NCI-H2081 treated with DMSO at 0.1 percent for 48 hours (cell line): ENCODE measurements at places on chromosomes 7 and 10.

DNA sequence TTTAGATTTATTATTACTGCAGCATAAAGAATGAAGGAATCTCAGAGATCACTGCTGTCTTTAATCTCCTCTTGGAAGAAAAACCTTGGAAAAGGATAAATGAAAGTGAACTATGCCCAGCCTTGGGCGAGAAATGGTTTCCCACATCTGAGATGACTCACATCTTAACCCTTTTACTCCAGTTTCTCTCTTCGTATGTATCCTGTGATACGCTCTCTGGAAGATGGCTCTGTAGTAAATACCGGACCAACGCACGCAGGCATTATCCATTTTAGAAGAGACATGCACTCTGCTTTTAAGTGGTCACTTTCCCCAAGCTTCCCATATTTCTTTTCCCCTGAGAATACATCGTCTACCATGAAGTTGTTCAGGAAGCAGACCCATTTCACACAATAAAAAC lies 207.3 kb upstream of the BMPER start:
- DNase-seq: no peak

GRCh38 chr7:75534727-75535307 lies 42.7 kb downstream of the SPDYE5 start:
- no peak for DNase-seq

DNA sequence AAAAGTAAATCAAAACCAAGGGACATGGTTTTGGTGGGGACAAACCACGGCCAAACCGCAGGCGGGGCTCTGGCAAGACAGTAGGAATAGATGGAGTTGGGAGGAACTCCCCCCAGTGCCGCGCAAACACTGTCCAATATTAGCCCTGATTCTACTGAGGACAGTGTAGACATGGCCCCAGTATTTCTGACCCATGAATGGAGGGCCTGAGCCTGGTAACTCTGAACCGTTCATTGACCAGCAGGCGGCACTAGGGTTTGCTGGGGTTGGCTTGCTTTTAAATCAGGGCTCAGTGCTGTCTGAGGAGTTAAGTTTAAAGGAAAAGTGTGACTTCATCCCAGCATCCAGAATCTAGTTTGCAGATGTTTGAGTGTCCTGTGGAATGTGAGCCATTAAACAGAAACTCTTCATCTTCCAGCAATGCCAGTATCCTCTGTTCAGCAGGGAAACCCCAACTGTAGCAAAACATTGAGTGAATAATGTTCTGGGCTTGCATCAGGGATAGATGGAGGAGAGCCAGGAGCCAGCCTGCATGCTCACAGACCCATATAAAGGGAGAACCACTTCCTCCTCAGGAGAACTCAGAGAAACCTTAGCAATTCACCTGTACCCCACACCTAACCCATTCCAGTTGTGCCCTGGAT lies 147.4 kb upstream of the PRSS58 start:
- DNase-seq: no peak

DNA sequence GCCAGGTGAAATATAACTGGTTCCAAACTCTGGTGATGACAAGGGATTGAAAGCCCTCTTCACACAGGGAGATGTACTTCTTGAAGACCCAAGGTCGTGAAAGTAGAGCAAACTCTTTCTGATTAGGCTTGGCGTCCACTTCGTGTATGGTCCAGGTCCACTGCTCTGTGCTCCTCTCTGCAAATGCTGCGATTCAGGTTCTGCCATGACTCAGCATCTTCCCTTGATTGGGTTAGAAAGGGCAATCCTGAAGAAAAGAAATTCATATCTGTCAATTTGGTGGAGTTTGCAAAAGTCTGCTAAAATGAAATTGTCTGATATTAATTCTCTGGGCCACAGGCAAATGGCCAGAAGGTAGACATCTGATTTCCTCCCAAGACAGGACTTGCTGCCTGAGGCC lies 431.4 kb downstream of the ACTR3B start:
- no peak for DNase-seq

DNA sequence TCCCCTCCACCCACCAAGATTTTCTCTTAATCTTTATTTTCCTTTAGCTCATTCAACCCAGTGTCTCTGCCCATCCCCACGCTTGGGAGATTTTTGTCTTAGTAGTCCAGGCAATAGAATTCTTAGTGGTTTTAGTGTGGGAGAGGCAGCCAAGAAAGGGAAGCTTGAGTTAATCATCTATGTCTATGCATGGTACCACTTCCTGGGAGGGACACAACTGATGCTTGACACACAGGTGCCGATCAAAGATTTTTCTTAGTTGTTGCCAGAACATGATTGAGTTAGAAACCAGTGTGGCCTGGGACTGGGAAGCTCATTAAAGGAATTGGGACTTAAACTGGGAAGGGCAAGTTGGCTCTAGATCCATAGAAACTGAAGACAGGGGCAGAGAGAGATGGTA lies 3.1 kb downstream of the STRA8 start:
- no peak for DNase-seq

GRCh38 chr7:157513682-157514081 lies 176.9 kb downstream of the DNAJB6 start:
- no peak for DNase-seq

- DNase-seq: no peak
Observed at GRCh38 chr7:152366662-152367061, 69.1 kb downstream of the KMT2C start.

DNA sequence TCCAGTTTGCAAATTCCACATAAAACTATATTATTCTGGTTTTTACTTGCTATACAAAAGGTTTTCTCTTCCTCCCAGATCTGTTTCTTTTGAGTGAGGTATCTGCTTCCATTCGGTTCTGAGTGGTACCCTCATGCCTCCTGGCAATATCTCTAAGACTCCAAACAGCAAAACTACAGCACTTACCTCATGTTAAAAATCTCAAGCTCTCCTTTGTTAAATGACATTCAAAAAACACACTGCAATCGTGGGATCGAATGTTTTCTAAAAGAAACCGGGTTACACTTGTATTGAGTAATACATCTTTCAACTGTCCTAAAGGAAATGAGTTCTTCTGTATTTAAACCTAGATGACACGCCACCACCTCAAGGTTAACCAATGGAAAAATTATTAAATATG lies 11.1 kb downstream of the YWHAG start:
- DNase-seq: no peak

DNA sequence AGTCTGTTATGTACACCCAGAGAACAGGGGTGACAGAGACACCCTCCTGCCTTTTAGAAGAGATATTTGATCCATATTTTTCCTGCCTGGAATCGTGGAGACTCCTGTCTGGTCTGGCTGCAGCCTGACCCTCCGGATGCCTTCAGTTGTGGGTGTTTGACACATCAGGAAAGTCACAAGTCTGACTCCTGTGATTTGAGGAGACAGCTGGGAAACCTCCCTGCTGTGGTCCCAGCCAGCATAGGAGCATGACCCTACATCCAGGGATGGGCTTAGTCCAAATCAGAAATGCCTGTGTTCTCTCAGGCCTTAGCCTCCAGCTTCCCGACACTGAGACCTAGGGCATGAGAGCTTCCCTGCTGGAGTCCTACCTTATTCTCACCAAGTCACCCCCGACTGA lies 43.4 kb downstream of the GOT1 start:
- no peak for DNase-seq

DNA sequence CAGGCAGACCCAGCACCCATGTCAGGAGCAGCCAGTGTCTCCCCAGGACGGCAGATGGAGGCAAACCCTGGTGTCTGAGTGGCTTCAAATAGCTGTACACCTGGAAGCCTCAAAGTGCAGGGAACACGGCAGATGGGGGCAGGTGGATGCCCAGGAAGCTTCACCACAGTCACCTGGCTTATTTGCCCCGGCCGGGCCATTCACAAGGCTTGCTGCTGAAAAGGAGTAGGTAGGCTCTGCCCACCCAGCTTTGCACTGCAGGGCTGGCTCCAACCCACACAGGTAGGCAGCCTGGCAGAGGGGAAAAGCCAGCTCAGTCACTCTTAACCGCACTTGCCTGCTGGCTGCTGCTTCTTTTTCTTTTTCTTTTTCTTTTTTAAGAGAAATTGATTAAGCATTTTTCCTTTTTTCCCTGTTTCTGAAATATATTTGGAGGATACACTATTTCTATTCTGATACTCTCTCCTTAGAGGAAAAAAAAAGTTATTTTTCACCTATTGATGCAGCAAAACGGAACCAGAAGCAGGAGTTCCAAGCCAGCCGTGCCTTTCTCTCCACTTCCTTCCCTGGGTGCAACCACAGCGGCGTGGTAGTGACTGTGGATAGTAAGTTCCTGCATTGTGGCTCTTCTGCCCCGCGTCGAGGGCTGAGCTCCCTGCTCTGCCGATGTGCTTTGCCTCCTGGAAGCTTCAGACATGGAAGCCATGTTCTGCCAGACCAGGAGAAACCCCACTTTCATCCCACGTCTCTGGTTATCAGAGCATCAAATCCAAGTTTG lies 118.3 kb downstream of the KLF6 start:
- DNase-seq: no peak

DNA sequence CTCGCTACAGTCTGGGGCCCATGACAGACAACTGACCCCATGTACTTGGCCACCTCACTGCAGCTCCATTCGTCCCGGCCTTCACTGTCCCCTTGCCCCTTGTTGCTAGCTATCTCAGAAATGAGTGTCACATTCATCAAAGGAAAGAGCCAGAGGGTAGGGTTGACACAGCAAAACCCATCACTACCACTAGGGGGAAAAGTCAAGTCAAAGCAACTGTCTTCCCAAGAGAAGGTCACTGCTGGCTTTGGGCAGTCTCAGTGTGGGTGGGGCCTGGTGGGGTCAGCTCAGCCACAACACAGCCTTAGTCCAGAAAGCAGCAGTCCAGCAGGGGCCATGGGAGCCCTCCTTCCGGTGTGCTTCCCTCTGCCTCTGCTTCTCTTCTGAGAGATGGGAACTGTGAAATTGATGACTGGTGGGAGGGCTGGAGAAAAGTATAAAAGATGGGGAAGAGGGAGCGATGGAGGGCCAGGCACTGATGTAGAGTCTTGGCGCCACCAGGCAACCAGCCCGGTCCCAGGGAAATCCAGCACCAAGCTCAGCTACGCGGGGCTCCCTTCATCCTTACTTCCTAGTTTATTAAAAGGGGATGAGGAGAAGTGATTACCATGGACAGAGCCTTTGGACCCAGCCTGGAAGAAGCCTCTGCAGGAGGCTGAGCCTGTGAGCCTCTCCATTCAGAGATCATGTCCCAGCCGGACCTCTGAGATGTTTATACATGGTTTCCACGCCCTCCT lies 58.0 kb downstream of the PLXNA4 start:
- no peak for DNase-seq

DNA sequence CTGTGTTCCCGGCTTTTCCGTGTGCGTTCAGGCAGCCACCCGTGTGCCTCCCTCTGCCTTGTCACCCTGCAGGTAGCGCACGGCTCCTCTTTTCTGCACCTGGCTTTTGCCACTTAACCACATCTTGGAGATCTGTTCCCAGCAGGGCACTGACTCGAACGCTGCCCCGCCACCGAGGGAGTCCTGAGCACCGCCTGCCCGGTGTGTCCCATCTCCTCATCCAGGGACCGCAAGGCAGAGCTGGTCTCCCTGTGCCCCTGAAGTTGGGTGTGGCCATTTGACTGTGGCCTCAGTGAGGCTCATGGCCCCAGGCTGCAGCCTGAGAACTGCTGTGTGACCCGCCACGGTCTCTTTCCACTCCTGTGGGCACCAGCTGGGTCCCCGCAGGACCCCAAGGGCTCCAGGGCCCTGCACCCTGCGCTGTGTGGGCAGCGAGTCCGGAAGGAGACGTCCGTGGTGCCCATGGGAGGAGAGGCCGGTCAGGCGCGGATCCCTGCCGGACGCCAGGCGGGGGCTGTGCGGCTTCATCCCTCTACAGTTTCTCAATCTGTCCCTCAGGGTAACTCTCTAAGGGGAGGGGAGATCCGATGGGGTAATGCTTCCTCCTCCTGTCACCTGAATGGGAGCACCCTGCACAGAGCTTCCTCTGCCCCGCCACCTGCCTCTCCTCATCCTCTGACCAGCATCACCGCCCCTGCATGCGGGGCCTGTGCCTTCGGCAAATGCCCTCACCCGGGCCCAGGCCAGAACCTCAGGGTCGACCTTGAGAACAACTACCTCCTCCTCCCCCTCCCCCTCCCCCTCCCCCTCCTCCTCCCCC lies 1.8 kb upstream of the INTS1 start:
- DNase-seq: no peak

DNA sequence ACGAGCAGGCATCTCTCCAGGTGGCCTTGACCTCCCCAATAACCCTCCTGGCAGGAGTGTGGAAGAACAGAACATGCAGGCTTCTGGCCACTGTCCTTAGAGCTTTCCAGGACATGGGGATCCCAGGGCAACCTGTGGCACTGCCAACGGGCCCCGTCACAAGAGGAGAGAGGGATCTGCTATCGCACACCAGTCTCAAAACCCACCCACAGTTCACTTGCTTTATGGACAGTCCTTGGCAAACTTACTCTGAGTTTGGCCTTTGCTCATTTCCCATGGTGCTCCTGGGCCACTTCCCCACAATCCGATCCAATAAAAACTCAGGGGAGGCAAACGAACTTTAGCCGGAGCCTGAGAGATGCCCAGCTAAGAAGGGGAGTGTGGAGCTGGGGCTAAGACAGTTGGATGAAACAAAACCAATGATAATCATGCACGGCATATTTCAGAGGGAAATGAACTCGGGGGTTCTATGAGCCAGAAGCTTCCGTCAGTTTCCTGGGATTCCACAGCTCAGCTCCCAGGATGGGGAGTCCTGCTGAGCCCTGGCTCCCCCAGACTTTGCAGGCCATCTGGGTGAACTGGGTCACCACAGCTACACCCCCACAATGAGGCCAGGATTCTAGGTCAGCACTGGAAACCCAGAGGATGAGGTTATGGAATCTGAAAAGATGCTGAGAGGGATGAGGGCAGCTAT lies 158.4 kb downstream of the NEURL1 start:
- DNase-seq: no peak

- DNase-seq: no peak
Observed at GRCh38 chr10:102629661-102630614, 14.3 kb upstream of the TRIM8 start.

DNA sequence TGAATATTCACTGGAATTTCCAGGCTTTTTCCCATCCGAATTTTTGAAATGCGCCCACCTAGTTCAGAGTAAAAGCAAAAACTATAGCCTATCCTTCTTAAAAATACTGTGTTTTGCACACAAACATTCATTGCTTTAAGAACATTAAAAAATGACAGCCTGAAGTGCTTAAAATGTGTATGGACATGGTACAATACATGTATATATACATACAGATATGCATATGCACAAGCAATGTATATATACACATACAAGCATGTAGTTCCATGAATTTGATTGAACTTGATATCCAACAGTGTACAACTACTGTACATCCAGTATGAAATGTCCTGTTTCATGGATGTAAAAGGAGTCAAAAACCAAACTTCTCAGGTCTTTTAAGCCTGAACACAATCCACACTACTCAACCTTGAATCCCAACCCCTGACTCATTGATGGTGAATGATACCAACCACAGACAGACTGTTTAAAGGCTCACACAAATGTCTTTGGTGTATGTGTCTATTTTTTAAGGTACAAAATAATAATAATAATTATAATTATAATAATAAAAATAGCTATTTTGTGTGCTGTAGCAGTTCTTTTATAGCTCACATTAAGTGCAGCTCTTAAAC lies 14.8 kb downstream of the INHBA start:
- no peak for DNase-seq

DNA sequence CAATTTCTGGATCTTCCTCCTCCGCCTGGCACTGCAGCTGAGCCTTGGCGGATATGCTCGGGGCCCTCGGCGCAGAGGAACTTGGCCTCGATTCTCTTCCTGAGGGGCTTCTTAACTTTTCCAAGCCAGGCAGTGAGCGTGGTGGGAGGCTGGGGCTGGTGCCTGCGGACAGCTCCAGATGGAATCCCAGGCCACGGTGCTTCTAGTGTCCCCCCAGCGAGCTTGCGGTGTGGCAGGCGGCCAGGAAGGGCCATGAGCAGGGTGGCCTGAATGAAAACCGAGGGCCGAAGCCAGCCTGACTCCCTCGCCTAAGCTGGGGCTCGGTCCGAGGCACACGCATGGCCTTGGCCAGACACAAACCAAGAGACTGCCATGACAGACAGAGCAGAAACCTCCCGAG lies 31.3 kb downstream of the RCC1L start:
- no peak for DNase-seq
